ENCODE measurements at places on chromosomes 7 and 10.

GRCh38 chr7:40715053-40715430 lies 580.2 kb downstream of the SUGCT start:
- no peak overlapping the region for H3K27ac ChIP-seq
- H3K36me3 ChIP-seq, result no peaks in the 10 kb centered on the region
- H3K4me1 ChIP-seq, result peaks cover 8% of the 10 kb centered on the region
- H3K27me3 ChIP-seq, result no peaks in the 10 kb centered on the region

DNA sequence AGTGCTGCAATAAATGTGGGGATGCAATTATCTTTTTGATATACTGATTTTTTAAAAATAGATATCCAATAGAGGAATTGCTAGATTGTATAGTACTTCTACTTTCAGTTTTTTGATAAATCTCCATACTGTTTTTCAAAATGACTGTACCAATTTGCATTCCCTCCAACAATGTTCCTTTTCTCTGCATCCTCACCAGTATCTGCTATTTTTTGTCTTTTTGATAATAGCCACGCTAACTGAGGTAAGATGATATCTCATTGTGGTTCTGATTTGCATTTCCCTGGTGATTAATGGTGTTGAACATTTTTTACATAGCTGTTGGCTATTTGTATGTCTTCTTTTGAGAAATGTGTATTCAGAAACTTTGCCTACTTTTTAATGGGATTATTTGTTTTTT lies 217.7 kb upstream of the MTPN start:
- no peaks in the 10 kb centered on the region for H3K4me1 ChIP-seq
- H3K4me3 ChIP-seq, result no peak overlapping the region
- no peaks in the 10 kb centered on the region for H3K36me3 ChIP-seq

DNA sequence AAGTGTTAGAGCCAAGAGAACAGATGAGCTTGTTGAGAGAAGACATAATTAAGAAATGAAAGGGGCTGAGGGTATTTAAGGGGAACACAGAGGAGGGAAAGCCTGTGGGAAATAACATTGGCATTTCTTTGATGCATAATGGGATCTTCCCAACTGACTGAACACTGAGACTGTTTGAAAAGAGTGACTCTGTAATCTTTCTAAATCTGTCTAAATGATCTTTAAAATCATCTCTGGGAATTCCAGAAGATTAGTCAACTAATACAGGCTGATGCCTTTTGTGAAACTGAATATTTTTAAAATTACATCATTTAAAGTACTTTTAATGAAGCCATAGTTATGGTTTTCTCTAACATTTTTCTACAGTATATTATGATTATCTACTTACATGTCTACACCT lies 17.4 kb upstream of the SLC35G1 start:
- H3K4me3 ChIP-seq, result no peak overlapping the region
- peaks cover 28% of the 10 kb centered on the region for H3K4me1 ChIP-seq
- no peaks in the 10 kb centered on the region for H3K36me3 ChIP-seq
- H3K27ac ChIP-seq, result no peak overlapping the region
- no peak for DNase-seq

DNA sequence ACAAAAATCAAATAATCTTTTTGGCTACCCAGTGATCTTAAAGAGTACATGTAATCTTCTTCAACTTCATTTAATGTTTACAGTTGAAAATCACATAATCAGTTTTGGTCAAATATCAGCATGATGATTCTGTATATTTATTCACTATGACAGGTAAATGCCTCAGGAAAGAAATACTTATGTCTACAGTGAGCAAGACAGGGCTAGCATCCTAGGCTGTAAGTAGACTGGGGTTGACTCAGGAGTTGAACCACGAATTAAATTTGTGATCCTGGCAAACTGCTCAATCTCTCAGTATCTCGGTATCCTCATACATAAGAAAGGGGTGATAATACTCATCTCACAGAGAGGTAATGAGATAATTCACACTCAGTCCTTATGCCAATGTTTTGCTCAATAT lies 71.8 kb downstream of the SEMA3D start:
- H3K27me3 ChIP-seq, result no peaks in the 10 kb centered on the region
- no peak for DNase-seq
- no peak overlapping the region for H3K4me3 ChIP-seq
- H3K27ac ChIP-seq, result no peak overlapping the region
- H3K4me1 ChIP-seq, result no peaks in the 10 kb centered on the region

- no peak overlapping the region for H3K27ac ChIP-seq
- no peaks in the 10 kb centered on the region for H3K27me3 ChIP-seq
- H3K4me3 ChIP-seq, result no peak overlapping the region
These were observed 30.1 kb downstream of the KCNH2 start for GRCh38 chr7:150947761-150948651.

DNA sequence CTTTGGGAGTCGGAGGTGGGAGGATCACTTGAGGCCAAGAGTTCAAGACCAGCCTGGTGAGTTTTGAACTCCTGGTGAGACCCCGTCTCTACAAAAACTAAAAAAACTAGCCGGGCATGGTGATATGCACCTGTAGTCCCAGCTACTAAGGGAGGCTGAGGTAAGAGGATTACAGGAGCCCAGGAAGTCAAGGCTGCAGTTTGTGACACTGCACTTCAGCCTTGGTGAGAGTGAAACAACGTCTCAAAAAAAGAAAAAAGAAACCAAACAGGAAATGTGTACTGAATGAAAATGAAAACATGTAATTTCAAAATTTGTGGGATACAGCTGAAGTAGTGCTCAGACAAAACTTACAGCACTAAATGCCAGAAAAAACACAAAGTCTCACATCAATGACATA lies 7.6 kb downstream of the ARHGAP12 start:
- peaks cover 10% of the 10 kb centered on the region for H3K4me1 ChIP-seq
- H3K36me3 ChIP-seq, result no peaks in the 10 kb centered on the region
- DNase-seq, result no peak
- no peak overlapping the region for H3K27ac ChIP-seq

- H3K4me1 ChIP-seq, result peaks cover 43% of the 10 kb centered on the region
- H3K27me3 ChIP-seq, result no peaks in the 10 kb centered on the region
- peak overlapping the region; percentile 42 for H3K27ac ChIP-seq
- no peak overlapping the region for H3K4me3 ChIP-seq
These were observed 53.4 kb upstream of the CYP2C18 start for GRCh38 chr10:94630017-94630688.

DNA sequence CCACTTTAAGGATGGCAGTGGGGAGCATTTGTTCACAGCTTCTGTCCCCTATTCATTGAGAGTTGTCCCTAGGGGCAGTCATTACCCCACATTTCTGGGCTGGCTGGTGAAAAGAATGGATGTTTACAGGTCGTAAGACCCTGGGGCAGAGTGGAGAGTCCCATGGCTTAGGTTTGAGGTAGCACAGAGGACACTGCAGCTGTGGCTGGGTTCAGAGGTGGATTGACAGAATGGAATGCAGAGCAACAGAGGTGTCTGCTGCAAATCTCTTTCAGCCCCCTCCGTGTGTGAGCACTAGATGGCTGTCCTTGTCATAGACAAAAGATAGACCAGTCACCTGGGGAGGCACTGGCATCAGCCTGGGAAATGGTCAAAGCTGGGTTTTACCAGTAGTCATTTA lies 141.9 kb downstream of the CACNB2 start:
- no peaks in the 10 kb centered on the region for H3K36me3 ChIP-seq
- H3K4me3 ChIP-seq, result no peak overlapping the region
- DNase-seq, result no peak
- no peaks in the 10 kb centered on the region for H3K4me1 ChIP-seq
- no peaks in the 10 kb centered on the region for H3K27me3 ChIP-seq

DNA sequence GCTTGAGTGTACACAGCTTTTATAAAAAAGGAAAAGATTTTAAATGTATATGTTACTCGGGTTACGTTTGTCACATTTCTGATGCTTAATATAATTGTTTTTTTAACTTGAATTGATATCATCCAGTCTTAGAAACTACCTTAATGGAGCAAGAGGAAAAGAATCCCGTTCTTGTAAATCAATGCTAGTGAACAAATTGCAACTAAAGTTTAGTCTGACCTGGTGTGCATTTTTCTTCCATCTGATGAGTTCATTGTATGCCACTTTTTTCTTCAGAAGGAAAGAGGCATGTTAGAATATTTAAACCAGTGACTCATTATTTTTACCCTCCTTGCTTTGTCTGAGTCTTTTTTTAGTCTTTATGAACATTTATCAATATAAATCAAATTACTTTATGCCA lies 34.7 kb downstream of the NET1 start:
- H3K4me3 ChIP-seq, result peak overlapping the region; percentile 96
- no peaks in the 10 kb centered on the region for H3K27me3 ChIP-seq
- H3K36me3 ChIP-seq, result no peaks in the 10 kb centered on the region
- H3K4me1 ChIP-seq, result peaks cover 27% of the 10 kb centered on the region

DNA sequence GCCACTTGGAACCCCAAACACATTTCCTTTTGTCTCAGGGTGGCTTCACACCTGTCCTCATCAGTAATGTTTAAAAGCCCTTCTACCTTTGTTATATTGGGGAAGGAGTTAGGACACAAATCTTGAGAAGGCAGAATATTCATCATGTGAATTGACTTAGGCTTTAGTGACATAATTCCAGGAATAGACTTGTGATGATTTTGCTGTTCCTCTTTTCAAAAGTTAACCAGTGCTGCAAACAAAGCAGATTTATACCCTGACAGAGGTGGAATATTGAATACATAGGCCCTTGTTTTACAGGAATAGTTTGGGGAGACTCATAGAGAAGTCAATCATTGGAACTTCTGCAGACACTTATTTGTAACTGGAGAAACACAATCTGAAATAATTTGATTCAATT lies 27.0 kb downstream of the ZNF786 start:
- no peak overlapping the region for H3K27ac ChIP-seq
- H3K36me3 ChIP-seq, result no peaks in the 10 kb centered on the region
- DNase-seq, result no peak
- H3K4me1 ChIP-seq, result peaks cover 3% of the 10 kb centered on the region
- no peak overlapping the region for H3K4me3 ChIP-seq
- H3K27me3 ChIP-seq, result no peaks in the 10 kb centered on the region

DNA sequence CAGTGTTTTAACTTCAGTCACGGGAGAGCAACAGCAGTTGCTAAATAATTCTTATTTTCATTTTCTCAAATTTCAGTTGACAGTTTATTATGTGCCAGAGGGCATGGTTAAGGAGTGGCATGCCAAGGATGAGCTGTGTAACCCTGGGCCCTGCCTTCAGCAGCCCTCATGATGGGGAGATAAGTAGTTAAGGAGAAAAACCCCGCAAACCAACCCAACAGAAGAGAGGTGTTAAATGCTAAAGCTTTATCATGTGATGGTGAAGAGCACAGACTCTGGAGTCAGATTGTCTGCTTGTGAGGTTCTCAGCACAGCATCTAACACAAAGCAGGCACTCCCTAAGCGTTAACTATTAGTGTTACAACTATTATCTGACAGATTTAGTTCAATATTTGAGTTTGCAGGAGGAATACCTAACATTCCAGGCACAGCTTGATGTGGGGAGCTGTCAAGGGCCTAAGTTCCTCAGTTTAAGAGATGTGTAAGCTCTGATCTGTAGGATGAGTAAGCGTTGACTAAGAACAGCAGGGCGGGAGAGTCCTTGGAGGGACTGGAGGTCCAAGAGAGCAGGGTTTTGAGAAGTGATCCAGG lies 29.6 kb downstream of the STAM start:
- peak; percentile 77 for DNase-seq
- H3K27me3 ChIP-seq, result no peaks in the 10 kb centered on the region
- H3K36me3 ChIP-seq, result no peaks in the 10 kb centered on the region
- H3K27ac ChIP-seq, result peak overlapping the region; percentile 64
- no peak overlapping the region for H3K4me3 ChIP-seq
- H3K4me1 ChIP-seq, result peaks cover 50% of the 10 kb centered on the region

GRCh38 chr7:128954830-128955802 lies 17.4 kb downstream of the IRF5 start:
- H3K4me1 ChIP-seq, result no peaks in the 10 kb centered on the region
- no peak overlapping the region for H3K27ac ChIP-seq
- no peak for DNase-seq
- peaks cover 3% of the 10 kb centered on the region for H3K36me3 ChIP-seq
- H3K27me3 ChIP-seq, result no peaks in the 10 kb centered on the region

All from Caco-2 (cell line).